ENCODE measurements at places on chromosomes 6 and 20.

GRCh38 chr6:21220271-21220987, 373.1 kb upstream of the SOX4 start:
- DNase-seq, result no peak

DNA sequence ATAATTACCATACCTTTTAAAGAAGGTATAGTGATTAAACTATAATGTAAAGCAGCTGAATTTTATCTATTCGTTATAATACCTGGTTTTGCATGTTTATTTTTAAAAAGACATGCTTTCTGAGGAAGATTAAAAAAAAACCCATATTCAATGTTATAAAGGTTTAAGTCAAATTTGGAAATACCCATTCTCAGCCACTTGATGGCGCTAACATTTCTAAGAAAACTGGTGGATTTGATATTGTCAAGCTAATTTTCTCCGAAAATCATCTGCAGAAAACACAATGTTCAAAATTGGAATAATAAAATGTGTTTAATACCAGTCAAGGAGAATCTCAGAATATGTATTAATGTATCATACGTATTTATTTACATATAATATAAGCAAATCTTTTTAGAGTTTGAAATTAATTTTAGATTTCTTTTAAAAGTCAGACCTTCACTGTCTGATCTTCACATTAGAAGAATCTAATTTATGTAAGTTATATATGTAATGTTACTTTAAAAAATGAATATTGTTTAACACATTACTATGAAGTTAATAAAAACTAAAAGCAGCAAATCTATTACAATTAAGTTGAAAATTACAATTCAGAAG, 35.0 kb downstream of the SHPRH start:
- DNase-seq, result no peak

- DNase-seq, result no peak
Observed at GRCh38 chr6:16441262-16441661, 202.9 kb downstream of the GMPR start.

- DNase-seq, result no peak
Observed at GRCh38 chr6:166715065-166715464, 88.0 kb upstream of the RPS6KA2 start.

- DNase-seq, result no peak
Observed at GRCh38 chr6:20159781-20160540, 52.3 kb downstream of the MBOAT1 start.

- DNase-seq, result no peak
Observed at GRCh38 chr20:41697861-41698559, 79.8 kb upstream of the CHD6 start.

DNA sequence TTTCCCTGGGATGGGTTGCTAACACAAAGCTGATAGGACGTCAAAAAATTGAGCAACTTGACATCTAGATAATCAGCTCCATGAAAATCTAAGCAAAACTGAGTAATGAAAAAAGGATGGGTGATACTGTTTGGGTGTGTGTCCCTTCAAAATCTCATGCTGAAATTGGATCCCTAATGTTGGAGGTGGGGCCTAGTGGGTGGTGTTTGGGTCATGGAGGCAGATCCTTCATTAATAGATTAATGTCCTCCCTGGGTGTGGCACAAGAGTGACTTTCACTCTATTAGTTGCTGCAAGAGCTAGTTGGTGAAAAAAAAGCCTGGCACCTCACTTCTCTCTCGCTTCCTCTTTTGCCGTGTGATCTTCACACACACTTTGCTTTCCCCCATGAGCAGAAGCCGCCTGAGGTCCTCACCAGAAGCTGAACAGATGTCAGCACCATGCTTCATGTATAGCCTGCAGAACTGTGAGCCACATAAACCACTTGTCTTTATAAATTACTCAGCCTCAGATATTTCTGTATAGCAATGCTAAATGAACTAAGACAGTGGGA, 160.9 kb downstream of the FRK start:
- DNase-seq, result no peak

DNA sequence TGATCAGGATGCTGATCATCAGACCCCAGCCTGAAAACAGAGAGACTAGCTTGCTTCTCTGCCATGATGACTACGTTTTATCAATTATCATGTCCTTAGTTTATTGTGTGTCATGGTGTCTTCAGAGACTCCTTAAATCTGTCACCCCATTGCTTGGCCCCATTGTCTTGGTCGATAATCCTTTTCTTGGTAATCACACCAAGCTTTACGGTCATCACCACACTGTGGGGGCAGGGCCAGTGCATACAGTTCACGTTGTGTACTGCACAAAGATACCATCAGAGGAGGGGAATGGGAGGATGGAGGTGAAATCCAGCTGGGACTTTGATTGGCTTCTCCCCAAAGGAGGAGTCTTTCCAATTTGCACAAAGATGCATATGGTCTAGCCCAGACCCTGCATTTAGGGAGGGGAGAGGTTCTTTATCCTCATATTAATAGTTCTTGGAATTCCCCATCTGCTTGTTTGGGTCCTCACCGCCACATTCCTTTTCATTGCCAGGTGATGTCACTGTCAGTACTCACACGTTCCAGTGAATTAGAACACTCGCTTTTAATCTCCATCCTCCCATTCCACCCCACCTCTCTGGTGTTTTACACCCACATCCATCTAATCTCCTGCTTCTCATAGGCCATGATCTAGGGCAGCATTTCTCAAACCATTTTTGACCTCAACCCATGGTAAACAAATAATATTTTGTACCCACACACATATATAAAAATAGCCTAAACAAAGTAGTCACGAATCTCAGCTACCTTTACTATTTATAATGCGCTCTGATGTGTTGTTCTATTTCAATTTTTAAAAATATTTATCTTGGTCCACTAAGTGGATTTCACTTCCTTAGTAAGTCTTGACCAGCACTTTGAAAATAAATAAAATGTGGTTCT, 5.7 kb downstream of the ETV7 start:
- no peak for DNase-seq
